ENCODE measurements at places on chromosomes 2 and 18.

DNA sequence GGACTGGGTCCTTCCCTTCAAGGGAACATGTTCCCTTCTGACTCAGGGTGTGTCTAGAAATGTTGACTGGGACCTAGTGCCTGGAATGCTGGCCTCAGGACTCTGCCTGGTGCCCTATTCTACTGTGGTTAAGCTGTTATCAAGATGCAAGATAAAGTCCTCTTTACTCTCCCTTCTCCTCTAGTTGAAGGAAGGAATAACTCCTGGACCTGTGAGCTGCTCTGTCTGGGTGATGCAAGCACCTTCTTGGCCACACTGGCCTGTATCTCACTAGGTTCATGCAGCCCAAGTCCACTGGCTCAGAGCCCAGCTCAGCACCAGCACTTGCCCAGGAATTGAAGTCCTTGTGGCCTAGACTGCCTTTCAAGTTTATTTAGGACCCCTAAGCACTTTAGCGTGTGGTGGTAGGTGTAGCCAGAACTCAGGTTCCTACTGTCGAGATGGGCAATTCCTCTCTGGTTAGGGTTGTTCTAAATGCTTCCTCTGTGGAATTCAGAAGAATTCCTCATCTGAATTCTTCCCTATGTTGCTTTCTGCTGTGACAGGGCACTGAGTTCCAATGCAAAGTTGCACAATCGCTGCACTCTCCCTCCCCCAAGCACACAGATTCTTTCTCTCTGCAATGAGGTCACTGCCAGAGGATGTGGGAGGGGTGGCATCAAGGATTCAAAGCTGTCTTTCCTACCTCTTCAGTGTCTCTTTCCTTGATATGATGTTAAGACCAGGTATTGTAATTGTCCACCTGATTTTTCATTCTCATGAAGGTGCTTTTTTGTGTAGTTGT is 54.7 kb downstream of the VWC2L start:
- DNase-seq: no peak

DNA sequence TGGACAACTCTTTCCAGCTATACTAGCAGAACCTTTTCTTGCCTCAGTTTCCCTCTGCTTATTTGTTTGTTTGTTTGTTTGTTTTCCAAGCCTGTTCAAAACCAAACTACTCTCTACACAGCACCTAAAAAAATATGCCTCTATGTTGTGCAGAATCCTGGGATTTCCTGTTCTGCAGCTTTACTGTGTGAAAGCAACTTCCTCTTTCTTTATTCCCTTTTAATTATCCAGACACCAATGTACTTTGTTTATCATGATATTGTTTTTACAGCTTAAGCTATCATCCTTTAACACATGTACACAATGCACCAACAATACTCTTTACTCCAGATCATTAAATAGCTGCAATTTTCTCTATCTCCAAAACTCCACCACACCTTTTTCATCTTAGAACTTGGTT is 259.5 kb downstream of the EPHA4 start:
- DNase-seq: no peak

DNA sequence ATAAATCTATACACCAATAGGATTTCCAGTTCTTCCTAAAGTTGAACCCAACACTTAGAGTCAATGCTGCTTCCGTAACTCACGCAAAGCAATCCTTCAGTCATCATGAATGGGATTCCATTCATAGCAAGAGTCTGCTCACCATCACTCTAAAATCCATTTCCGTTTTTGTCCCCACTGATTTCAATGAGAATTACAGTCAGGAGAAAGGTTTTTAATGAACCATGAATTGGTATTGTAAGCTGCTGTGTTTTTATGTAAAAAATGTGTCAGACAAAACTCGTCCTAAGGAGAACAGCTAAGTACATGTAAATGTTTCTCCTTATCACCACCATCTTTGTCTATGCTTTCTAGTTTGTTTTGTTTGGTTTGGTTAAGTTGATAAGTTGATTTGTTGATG is 391.5 kb downstream of the IRS1 start:
- no peak for DNase-seq

GRCh38 chr2:10161206-10161931 is 38.8 kb downstream of the RRM2 start:
- no peak for DNase-seq

- no peak for DNase-seq
These were observed 58.1 kb downstream of the PAX3 start for GRCh38 chr2:222240676-222241049.

DNA sequence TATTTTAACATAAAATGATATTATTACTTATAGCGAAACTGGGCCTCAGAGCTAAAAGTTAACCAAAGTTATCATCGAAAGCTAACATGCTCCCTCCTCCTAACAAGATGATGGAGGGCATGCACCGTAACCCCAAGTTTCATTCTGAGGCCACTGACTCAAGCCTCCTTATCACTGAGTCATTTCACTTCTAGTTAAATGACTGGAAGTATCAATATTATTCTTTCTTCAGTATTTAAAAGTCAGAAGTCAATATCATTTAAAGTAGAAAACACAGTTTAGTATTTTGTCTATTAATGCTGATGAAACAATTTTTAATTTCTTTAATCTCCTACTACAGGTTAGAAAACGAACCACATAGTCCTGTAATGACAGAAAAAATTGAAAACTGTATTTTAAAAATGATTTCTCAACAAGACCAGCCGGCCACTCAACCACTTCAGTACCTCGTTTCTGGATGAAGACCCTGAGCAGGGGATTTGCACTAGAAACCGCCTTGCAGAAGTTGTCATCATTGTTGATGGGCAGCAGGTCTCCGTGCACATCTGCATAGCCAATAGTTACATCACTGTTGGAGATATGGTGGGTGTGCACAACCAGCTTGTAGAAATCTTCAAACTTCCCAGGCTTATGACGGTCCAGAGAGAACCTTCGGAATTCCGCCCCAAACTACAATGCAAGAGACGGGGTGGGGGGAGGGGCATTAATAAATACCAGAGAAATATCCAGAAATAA is 44.9 kb downstream of the PARD6G start:
- DNase-seq: peak; percentile 45

DNA sequence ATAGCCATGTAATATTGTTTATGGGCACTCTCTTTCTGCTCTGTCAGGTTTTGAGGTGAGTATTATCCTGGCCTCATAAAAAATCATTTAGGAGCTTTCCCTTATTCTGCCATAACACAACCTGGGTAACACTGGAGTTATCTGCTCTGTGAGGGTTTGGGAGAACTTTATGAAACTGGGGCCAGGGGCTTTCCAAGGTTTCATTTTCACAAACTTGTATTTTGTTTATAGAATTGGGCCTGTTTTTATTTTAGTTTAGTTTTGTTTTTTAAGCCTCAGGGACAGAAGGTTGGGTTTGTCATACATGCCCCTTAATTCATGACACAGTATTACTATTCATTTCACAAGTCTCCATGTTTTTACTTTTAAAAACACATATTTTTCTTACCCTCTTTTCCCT is 83.5 kb downstream of the IRS1 start:
- no peak for DNase-seq
